ENCODE measurements at places on chromosomes 13 and 19.

- DNase-seq, result no peak
Measured at GRCh38 chr13:110627761-110628476, 12.6 kb downstream of the NAXD start.

DNA sequence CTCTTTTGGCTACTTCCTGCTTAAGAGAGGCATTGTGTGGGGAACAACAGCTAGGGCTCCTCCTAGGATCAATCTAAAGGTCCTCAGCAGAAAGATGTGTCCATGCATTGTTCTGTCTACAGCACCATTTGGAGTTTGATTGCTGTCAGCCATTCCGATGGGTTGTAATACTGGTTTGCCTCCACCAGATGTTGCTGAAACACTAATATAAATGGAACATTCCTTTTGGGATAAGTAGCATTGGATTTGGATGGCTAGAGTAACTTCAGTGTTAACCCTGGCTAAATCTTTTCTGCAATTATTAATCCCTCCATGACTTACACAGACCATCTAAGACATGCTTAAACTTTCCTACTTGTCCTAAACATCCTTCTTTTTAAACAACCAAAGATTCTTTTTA is 104.2 kb downstream of the TDRD3 start:
- DNase-seq, result no peak

GRCh38 chr19:55199620-55200204 is 9.6 kb downstream of the PTPRH start:
- no peak for DNase-seq

- no peak for DNase-seq
Measured at GRCh38 chr19:29418201-29418600, 107.6 kb upstream of the VSTM2B start.

DNA sequence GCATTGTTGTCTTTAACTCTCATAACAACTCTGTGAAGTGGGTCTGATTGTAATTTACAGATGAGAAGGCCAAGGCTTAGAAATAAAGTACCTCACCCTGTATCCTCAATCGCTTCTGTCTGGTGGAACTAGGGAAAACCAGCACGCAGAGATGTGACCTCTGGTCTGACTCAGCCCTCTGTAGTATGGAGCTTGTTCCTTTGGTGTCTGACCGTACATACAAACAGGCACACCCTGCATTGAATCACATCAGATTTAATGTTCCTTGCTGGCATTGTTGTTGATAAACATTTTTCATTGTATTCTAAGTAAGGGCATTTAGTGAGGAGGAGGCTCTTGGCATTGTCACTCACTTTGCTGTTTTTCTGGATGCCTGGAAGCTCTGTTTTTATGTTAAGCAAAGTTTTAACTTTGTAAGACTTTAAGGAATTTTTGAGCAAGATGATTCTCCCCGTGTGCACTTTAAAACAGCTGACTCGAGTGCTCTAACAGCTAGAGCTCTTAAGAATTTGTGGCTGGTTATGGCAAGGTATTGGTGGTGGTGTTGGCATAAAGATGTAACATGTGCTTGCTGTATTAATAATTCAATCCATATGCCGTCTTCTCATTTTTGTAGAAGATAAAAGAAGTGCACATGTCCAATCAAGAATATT is 89.0 kb upstream of the SPATA13 start:
- DNase-seq, result no peak

DNA sequence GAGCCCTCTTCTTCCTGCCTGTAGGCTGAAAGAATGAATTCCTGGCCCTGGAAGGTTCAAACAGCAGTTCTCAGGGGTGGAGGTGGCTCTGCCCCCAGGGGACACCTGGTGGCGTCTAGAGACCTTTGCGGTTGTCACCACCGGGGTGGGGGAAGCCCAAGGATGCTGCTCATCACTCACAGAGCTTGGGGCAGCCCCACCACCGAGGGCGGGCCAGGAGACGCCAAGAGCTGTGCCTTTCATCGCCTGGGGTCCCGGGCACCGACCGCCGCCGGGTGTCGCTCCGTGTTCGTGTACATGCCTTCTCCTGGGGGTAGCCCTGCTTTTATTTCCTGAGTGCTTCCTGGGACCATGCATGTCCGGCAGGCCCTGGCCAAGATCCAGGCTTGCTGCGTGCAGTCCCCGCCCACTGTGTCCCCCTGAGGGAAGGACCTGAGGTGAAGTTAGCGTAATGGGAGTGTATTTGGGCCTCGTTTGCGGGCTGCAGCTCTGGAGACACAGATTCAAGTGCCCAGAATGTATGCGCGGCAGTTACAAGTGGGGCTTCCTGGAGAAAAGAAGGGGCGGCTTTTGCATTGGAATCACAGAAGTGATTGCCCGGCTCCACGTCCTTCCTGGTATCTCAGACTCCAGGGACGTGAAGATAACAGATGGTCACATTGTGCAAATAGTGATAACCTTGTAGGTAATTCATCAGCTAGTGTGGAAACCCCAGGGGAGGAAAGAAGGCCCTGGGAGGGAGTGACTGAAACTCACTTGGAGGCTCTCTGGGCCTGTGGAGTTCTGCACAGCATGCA is 7.8 kb downstream of the DOT1L start:
- no peak for DNase-seq

- DNase-seq, result no peak
Measured at GRCh38 chr19:28009696-28010095, 1203.3 kb downstream of the UQCRFS1 start.

- DNase-seq, result no peak
Measured at GRCh38 chr19:31516756-31517155, 167.5 kb upstream of the TSHZ3 start.
